B cell (primary cell): ENCODE measurements at places on chromosomes 7 and 10. TPM values are rescaled to one million over a fixed set of nuclear protein-coding genes. Genes with fewer than 3 reads are reported as not detected.

- DNase-seq = no peak
Observed at GRCh38 chr7:32077806-32078205, 7.6 kb upstream of the PDE1C start.

DNA sequence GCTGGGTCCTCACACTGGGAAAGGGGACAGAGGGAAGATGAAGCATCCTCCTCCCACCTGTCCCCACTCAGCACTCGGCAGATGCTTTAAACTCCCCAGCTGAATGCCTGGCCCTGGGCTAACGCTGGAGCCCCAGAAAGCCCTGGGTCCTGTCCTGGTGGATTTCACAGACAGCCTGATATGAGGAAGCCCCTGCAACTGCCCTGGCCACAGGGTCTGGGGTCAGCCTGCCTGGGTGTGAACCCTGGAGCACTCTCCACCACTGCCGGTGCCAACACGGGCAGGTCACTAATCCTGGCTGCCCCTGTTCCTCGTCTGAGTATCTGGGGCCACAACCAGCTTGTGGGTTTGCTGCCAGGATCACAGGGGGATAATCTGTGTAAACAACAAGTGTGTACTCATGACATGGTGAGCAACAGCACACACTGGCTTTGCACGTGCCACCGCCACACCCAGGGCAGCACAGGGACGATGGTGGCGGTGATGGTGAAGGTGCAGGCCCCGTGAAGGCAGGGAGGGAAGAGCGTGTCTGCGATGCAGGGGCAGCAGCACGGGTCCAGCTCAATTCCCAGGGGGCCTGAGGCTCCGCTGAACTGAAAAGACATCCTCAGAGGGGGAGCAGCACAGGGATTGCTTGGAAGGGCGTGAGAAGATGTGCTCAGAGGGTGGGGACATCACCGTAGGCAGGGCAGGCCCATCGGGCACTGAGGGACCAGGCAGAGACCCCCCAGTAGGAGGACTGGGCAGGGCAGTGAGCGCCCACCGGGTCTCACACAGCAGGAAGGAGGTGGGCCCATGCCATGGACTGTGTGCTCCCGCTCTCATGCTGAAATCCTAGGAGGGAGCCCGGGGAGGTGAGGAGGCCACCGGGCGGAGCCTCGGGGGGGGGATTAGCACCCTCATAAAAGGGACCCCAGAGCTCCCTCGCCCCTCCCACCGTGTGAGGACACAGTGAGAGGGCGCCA is 238.7 kb downstream of the MAD1L1 start:
- DNase-seq = no peak

GRCh38 chr7:55078465-55079372 is 59.9 kb downstream of the EGFR start:
- DNase-seq = no peak

Gene CFAP69
- 0.15 and 0.29 TPM in 2 replicates for total RNA-seq
